GM12878 (cell line): ENCODE measurements at places on chromosomes 7 and 10. TPM values are rescaled to one million over a fixed set of nuclear protein-coding genes. Genes with fewer than 3 reads are reported as not detected.

The CHN2 gene
- 0.27 and 0.33 TPM in 2 replicates for total RNA-seq

The PRKCQ gene
- 0.93 and 0.97 TPM in 2 replicates for total RNA-seq

The ACTL6B gene
- total RNA-seq: not detected in 2 replicates

The EBLN1 gene
- total RNA-seq: not detected in 2 replicates

The IGF2BP3 gene
- 48.5 and 49.7 TPM in 2 replicates for total RNA-seq

The SUN3 gene
- total RNA-seq: not detected in 2 replicates

The GSDME gene
- 114 and 116 TPM in 2 replicates for total RNA-seq

The FGFBP3 gene
- 0.35 and 0.41 TPM in 2 replicates for total RNA-seq

The CTNNA3 gene
- 0.13 and 0.43 TPM in 2 replicates for total RNA-seq

The OR2A5 gene
- total RNA-seq: not detected in 2 replicates

The SAP25 gene
- 7.0 and 8.3 TPM in 2 replicates for total RNA-seq

The GIMAP6 gene
- total RNA-seq: 36.2 and 40.9 TPM in 2 replicates

The IRF5 gene
- total RNA-seq: 74.6 and 74.9 TPM in 2 replicates

The ADRB1 gene
- total RNA-seq: 3.9 and 4.5 TPM in 2 replicates

The ERVW-1 gene
- not detected in 2 replicates for total RNA-seq

The FFAR4 gene
- not detected in 2 replicates for total RNA-seq

The ERLIN1 gene
- total RNA-seq: 12.2 and 12.6 TPM in 2 replicates

The DYNC1I1 gene
- total RNA-seq: 0.32 TPM in 1 of 2 replicates, not detected in the other

The UCN3 gene
- total RNA-seq: not detected in 2 replicates

The ANKRD30A gene
- total RNA-seq: 0.58 and 0.72 TPM in 2 replicates

The PRKAR2B gene
- 0.18 and 0.48 TPM in 2 replicates for total RNA-seq

The UNC5B gene
- total RNA-seq: 0.08 and 0.11 TPM in 2 replicates

The UNCX gene
- total RNA-seq: not detected in 2 replicates

The ACBD5 gene
- total RNA-seq: 12.0 and 12.9 TPM in 2 replicates

The GPR22 gene
- total RNA-seq: not detected in 2 replicates

The ENTPD1 gene
- total RNA-seq: 191 and 192 TPM in 2 replicates

The PTCD1 gene
- 6.2 and 8.8 TPM in 2 replicates for total RNA-seq

The BICC1 gene
- total RNA-seq: 0.08 and 0.10 TPM in 2 replicates

The EIF4EBP2 gene
- total RNA-seq: 48.5 TPM in 2 replicates

The PIK3CG gene
- 7.1 and 8.0 TPM in 2 replicates for total RNA-seq

The DLX6 gene
- not detected in 2 replicates for total RNA-seq

The MYO1G gene
- 224 and 232 TPM in 2 replicates for total RNA-seq

The LLCFC1 gene
- total RNA-seq: not detected in 2 replicates

The FBH1 gene
- total RNA-seq: 58.7 and 66.8 TPM in 2 replicates

The SEMA4G gene
- total RNA-seq: 0.19 and 0.23 TPM in 2 replicates

The EXOC6 gene
- 12.9 TPM in 2 replicates for total RNA-seq

The PDE1C gene
- total RNA-seq: 2.0 and 2.3 TPM in 2 replicates

The PIK3AP1 gene
- total RNA-seq: 137 and 142 TPM in 2 replicates

The PLA2G12B gene
- total RNA-seq: not detected in 2 replicates

The AGAP3 gene
- total RNA-seq: 62.9 and 68.1 TPM in 2 replicates

The AVPI1 gene
- 1.1 and 1.4 TPM in 2 replicates for total RNA-seq

The GIMAP7 gene
- total RNA-seq: 3.4 and 3.9 TPM in 2 replicates

The ZNF467 gene
- not detected in 2 replicates for total RNA-seq

The CYP2C9 gene
- total RNA-seq: 0.23 and 0.40 TPM in 2 replicates

The CDHR1 gene
- 0.41 and 0.82 TPM in 2 replicates for total RNA-seq

The TMEM270 gene
- not detected in 2 replicates for total RNA-seq

The TMEM178B gene
- total RNA-seq: 0.03 and 0.05 TPM in 2 replicates

The PNLIPRP1 gene
- 0.74 and 1.5 TPM in 2 replicates for total RNA-seq

The LHPP gene
- total RNA-seq: 6.5 and 7.6 TPM in 2 replicates

The MEST gene
- total RNA-seq: 8.2 and 10.1 TPM in 2 replicates

The STAG3 gene
- 78.7 and 81.7 TPM in 2 replicates for total RNA-seq

The CPA1 gene
- total RNA-seq: 8.0 and 11.9 TPM in 2 replicates
